ENCODE measurements at places on chromosomes 12 and 14.

GRCh38 chr14:102530828-102531478 lies 21.4 kb upstream of the ANKRD9 start:
- DNase-seq, result no peak

DNA sequence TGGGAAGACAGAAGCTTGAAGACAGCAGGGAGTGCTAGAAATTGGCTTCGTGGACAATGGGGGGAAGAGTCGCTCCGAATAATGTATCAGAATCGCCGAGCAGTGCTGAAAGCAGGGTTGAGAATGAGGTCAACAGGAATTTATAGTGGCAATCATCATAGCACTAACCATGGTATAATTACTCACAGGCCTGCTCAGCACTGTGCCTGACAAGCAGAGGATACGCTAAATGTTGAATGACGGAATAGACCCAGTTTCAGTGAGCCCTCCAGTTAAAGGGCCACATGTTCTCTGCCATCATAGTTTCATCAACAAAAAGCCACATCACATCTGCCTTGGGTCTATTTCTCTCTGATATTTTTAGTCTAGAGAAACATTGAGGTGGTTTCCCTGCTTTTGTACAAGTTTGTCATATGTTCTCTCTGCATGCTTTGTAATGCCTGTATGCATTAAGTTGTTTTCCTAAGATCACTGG lies 130.3 kb upstream of the EGLN3 start:
- DNase-seq, result no peak

GRCh38 chr12:109446-109845 lies 42.9 kb downstream of the IQSEC3 start:
- DNase-seq, result no peak

DNA sequence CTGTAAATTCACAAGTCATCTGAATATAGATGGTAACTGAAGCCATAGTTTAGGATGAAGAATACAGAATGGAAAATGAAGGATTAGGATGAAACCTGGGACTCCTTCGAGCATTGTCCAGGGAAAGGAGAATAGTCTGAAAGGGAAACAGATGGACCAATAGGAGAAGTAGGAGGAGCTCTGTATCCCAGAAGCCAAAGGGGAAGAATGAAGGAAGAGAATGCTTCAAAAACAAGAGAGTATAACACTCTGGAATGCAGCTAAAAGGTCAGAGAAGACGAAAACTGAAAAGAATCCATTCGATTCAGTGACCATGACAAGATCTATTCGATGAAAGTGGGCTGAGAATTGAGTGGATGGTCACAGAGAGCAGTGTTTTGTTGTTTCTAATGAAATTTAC lies 1.0 kb downstream of the GMFB start:
- DNase-seq, result no peak

DNA sequence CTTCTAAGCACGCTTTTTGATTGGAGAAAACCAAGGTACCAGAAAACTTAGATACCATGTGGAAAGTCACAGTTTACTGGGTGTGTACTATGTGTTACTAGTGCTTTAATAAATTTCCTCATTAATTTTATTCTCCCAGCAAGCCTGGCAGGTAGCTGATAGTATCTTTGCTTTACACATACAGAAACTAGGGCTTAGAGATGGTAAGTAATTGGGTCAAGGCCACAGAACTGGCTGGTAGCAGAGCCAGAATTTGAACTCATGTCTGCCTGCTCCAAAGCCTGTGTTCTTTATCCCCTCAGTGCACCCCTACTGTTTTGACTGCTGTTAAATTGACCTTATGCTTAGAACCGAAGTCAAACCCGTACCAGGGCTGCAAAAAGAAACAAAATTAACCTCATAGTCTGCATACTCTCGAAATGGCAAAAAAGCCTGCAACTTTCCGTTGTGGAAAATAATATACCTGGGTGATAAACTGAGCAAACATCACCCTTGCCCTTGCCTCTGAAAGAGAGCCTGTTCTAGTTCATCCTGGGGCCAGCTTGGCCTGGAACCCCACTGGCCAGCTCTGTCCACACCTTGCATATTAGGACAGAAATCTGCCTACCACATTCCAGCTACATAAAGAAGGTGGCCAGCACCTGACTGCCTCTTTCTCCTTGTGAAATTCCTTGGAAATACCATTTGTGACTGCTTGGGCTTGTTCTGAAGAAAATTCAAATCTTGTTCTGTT lies 118.9 kb downstream of the ETV6 start:
- DNase-seq, result no peak

DNA sequence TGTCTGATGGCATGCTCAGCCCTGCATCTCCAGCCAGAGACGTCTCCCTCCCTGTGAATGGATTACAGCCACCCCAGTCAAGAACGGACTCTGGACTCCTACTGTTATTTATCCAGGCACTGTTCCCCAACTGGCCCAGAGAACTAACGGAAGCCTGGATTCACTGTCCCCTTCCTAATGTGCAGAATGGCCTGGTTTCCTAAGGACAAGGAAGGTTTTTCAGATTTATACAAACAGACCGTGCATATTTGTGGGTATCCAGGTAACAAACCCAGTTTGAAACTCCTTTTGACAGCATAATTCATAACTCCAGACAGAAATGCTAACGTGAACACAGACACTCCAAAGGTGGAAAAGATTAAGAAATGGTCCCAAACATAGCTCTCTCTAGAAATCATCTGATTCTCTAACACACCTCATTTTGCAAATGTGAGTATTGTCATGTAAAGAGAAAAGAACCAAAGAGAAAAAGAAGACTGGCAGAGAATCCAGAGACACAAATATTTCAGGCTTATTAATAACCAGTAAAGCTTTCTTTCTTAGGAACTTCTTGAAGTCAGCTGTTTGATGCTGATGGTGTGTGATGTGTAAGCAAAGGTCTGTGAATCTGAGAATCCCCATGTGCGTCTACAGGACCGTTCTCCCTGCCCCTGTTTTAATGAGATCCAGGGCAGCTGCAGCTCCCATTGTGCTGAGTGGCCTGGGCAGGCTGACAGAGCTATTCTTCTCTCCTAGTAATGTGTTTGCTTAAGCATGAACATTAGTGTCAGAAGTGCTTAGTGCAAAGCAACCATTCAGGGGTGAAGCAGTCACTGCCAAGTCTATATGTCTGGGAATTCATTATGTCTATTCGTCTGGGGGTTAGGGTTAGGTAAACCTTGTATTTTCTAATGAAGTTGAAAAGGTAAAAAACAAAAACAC lies 86.8 kb upstream of the HIF1A start:
- no peak for DNase-seq

- DNase-seq, result no peak
Observed at GRCh38 chr12:65640489-65640901, 183.8 kb upstream of the HMGA2 start.

DNA sequence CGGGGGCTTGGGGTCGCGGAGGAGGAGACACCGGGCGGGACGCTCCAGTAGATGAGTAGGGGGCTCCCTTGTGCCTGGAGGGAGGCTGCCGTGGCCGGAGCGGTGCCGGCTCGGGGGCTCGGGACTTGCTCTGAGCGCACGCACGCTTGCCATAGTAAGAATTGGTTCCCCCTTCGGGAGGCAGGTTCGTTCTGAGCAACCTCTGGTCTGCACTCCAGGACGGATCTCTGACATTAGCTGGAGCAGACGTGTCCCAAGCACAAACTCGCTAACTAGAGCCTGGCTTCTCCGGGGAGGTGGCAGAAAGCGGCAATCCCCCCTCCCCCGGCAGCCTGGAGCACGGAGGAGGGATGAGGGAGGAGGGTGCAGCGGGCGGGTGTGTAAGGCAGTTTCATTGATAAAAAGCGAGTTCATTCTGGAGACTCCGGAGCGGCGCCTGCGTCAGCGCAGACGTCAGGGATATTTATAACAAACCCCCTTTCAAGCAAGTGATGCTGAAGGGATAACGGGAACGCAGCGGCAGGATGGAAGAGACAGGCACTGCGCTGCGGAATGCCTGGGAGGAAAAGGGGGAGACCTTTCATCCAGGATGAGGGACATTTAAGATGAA lies 630 bp downstream of the FOS start:
- DNase-seq, result no peak

DNA sequence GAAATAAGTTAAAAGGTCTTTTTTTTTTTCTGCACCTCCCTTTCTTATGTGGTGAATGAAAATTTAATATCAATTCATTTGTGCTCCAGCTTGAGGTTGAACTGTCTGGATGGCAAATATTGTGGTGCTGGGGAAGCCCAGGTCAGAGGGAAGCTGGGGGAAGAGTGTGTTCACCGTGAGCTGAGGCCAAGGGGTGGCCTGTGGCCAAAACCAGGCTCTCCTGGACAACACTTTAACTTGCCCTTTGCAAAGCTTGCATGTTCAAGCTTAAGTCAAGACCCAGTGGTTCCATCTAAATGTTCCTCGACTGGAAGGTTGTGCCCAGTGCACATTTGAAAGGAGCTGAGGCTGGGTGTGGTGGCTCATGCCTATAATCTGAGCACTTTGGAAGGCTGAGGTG lies 28.8 kb downstream of the DRAM1 start:
- no peak for DNase-seq

GRCh38 chr12:46260913-46261476 lies 7.8 kb downstream of the SLC38A1 start:
- DNase-seq, result no peak

DNA sequence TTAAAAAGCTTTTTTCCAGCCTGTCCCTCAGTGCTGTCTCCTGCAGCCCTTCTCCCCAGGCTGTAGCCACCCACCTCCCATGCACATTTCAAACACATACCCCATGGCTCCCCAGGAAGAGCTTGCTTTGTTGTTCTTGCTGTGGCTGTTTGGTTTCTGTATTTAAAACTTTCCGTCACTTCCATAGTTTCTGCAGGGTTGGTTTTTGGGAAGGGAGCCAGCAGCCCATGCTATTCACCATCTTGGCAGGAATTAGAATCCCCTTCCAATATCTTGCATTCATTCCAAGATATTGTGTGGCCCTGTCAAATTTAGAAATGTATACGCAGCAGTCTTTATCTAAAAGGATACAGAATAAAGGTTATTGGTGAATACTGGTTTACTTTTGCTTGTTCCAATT lies 29.6 kb downstream of the CFAP251 start:
- no peak for DNase-seq

- DNase-seq, result no peak
Observed at GRCh38 chr14:53620890-53621289, 335.7 kb downstream of the BMP4 start.

DNA sequence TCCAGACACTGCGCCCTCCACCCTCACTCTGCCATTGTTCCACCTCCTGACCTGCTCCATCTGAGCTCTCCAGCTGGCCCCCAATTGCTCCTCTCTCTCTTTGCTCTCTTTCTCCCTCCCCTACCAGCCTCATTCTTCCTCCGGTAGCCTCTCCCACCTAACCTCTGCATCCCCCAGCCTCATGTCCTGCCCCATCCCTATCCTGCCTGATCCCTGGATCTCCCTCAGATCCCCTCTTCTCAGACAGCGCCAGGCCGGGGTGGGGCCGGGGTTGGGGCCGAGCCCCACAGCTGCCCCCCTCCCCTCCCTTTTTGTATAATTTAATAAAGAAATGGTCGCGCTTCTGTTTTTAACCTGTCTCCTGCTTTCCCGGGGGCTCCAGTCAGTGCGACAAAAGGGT lies 1.7 kb upstream of the LAG3 start:
- no peak for DNase-seq

GRCh38 chr12:6952863-6953441 lies 1.8 kb downstream of the PTPN6 start:
- no peak for DNase-seq

DNA sequence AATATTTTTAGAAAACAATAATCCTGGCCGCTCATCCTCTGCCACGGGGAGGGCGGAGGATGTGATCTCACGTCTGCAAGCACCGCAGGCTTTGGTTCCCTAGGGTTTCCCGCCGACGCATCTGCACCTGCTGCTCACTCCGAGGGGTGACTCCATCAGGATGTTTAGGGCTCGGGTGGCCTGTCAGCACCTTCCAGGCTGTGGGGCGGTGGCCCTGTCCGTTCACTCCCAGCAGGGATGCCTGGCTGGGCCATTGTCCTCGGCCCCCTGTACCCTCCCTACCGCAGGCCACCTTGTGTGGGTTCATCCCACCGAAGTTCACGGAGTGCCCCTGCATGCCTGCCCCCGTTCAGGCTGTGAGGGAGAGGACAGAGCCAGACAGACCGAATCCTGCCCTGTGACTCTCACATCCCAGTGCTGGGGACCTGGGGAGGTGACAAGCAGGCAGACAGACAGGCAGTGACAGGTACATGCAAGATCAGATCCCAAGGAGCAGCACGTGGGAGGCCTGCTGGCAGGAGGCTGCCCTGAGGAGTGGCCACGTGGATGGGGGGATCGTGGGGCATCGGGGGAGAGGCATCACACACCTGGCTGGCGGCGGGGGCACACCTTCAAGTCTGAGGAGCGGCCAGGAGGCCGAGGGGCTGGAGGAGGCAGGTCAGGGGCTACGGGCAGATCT lies 112.6 kb downstream of the ADGRD1 start:
- DNase-seq, result no peak

- DNase-seq, result no peak
Observed at GRCh38 chr12:93378998-93379325, 1.2 kb downstream of the NUDT4 start.

DNA sequence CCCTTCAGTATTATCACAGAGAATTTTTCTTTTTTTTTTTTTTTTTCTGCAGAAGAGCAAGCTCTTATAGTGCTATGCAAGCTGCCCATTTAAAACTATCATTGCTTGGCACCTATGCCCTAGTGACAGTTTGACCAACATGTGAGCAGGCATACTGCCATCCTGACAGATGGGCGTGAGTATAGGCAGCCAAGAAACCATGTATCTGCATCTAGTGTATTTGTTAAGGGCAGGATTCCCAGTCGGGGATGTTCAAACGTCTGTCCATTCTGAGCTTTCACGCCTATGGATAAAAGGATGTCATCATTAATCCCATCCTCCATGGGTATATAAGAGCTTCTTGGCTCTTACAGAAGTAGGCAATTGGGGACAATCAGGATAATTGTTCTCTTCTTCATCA lies 8.8 kb downstream of the VRK1 start:
- no peak for DNase-seq

DNA sequence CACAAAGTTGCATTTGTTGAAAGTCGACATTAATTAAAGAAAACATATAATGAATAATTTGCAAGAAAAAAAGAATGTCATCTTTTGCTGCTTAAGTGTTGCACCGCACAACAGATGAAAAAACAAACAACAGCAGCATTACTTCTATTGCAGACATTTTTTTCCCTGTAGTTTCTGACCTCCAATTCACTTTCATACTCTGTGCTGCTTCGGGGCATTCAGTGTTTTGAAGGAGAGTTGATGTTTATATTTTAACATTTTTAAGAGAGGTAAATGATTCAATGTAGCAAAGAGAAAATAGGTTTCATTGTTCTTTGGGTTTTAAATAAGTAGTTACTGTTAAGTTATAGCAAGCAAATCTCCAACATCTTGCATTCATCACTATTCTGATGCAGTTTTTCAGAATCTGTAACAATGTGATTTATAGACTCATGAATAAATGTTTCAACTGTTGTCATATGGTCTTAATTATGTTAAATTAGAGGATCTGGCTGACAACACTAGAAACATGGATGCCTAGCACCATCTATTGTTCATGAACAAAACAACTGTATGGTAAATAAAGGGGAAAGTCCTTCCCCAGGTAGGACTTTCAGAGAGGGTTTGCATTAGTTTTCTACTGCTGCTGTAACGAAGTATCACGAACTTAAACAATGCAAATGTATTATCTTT lies 168.1 kb downstream of the BCAT1 start:
- no peak for DNase-seq
